ENCODE measurements at places on chromosomes 7 and 10. TPM values are rescaled to one million over a fixed set of nuclear protein-coding genes. Genes with fewer than 3 reads are reported as not detected.
A peak's percentile ranks its signal among the peaks of the same experiment; 100 is the strongest.

DNA sequence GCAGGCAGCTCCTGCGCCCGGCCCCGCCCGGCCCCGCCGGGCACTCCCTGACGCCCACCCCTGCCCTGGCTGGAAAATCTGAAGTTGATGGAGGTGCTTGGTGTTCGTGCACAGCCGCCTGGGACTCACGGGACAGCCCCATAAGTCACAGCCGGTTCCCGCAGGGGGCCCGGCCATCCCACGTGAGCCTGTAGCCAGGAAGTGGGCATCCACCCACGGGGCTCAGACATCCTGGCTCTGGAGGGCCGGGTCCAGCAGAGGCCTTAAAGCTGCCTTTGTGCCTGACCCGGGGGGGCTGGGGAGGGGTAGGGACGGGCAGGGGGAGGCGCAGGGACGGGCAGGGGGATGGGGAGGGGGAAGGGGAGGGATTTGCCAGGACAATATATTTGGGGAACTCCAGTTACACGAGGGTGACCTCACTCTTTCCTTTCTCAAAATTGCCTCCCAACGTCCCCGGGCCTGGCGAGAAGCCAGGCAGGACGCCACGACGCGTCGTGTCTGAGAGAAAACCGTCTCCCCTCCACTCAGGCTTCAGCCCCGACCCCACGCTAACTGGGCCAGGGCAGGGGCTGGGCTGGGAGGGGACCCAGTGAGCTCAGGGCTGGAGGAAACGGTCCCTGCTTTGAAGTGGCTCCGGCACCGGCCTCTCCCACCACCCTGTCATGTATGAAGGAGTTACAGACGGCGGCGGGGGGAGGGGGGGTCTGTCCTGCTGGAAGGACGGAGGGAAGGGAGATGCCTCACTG, 82.1 kb upstream of the PDGFA start:
- peak overlapping the region; percentile 4 for H3K4me3 ChIP-seq
- peaks cover 3% of the 10 kb centered on the region for H3K4me1 ChIP-seq
- DNase-seq: peak; percentile 62
- peak overlapping the region; percentile 9 for H3K27ac ChIP-seq
- no peaks in the 10 kb centered on the region for H3K36me3 ChIP-seq
- no peaks in the 10 kb centered on the region for H3K27me3 ChIP-seq

DNA sequence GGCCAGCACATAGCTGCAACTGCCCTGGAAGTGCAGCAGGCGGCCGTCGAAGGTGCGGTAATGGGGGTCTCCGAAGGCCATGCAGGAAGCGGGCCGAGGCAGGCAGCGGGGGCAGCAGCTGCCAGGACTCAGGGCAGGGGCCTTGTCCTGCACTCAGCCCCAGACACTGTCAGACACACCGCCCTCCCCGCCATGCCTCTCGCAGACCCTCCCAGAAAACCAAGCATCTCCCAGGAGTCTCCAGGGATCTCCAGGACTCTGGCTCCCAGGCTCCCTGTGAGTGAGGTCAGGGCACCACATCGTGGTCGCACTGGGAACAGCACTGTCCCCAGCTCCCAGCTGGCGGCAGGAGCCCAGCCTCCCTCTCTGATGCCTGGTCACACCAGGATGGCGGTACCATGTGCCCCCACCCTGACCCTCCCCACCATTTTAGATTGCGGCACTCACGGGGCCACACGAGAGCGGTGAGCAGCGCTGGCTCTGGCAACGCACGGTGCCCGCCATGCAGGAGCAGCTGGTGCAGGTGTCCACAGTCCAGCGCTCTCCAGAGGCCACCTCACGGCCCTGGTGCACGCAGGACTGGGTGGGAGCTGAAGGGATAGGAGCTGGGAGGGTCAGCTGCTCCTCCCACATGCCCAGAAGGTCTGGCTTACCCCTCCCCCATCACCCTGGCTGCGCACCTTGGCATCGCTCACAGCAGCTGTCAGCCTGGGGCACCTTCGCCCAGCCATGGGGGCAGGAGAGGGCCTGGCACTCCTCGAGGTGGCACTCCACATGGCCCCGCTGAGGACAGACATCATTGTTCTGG, 17.5 kb downstream of the ATP6V1F start:
- H3K27ac ChIP-seq: no peak overlapping the region
- peak overlapping the region; percentile 4 for H3K4me3 ChIP-seq
- H3K4me1 ChIP-seq: peaks cover 12% of the 10 kb centered on the region

The LIPJ gene
- total RNA-seq: 0.23 TPM

- peaks cover 11% of the 10 kb centered on the region for H3K4me1 ChIP-seq
- no peaks in the 10 kb centered on the region for H3K36me3 ChIP-seq
- no peak for DNase-seq
- peak overlapping the region; percentile 30 for H3K4me3 ChIP-seq
These were observed 18.4 kb downstream of the NKX2-3 start for GRCh38 chr10:99551158-99551557.

- H3K36me3 ChIP-seq: no peaks in the 10 kb centered on the region
- H3K4me3 ChIP-seq: peak overlapping the region; percentile 73
- peak overlapping the region; percentile 15 for H3K27ac ChIP-seq
- no peaks in the 10 kb centered on the region for H3K4me1 ChIP-seq
- no peaks in the 10 kb centered on the region for H3K27me3 ChIP-seq
These were observed 582 bp downstream of the STEAP2 start for GRCh38 chr7:90212149-90212495.

GRCh38 chr10:59435707-59436106, 73.4 kb upstream of the FAM13C start:
- no peak for DNase-seq
- H3K4me3 ChIP-seq: no peak overlapping the region
- no peak overlapping the region for H3K27ac ChIP-seq
- no peaks in the 10 kb centered on the region for H3K4me1 ChIP-seq
- no peaks in the 10 kb centered on the region for H3K27me3 ChIP-seq
- no peaks in the 10 kb centered on the region for H3K36me3 ChIP-seq

The SLC26A5 gene
- not detected for total RNA-seq
